ENCODE measurements at places on chromosomes 5 and 9.

- no peak overlapping the region for H3K27ac ChIP-seq
- no peak overlapping the region for H3K4me3 ChIP-seq
- DNase-seq: no peak
- no peaks in the 10 kb centered on the region for H3K27me3 ChIP-seq
- H3K36me3 ChIP-seq: no peaks in the 10 kb centered on the region
- H3K4me1 ChIP-seq: no peaks in the 10 kb centered on the region
Observed at GRCh38 chr5:156871212-156871611, 21.1 kb downstream of the PPP1R2B start.

- no peaks in the 10 kb centered on the region for H3K27me3 ChIP-seq
- no peaks in the 10 kb centered on the region for H3K36me3 ChIP-seq
- DNase-seq: no peak
- no peak overlapping the region for H3K27ac ChIP-seq
- H3K4me3 ChIP-seq: peak overlapping the region; percentile 84
Observed at GRCh38 chr9:112485574-112485973, 1.1 kb upstream of the KIAA1958 start.

GRCh38 chr9:35774907-35775635 lies 16.3 kb upstream of the NPR2 start:
- H3K4me1 ChIP-seq: peaks cover 20% of the 10 kb centered on the region
- no peaks in the 10 kb centered on the region for H3K27me3 ChIP-seq
- no peaks in the 10 kb centered on the region for H3K36me3 ChIP-seq
- no peak overlapping the region for H3K27ac ChIP-seq

DNA sequence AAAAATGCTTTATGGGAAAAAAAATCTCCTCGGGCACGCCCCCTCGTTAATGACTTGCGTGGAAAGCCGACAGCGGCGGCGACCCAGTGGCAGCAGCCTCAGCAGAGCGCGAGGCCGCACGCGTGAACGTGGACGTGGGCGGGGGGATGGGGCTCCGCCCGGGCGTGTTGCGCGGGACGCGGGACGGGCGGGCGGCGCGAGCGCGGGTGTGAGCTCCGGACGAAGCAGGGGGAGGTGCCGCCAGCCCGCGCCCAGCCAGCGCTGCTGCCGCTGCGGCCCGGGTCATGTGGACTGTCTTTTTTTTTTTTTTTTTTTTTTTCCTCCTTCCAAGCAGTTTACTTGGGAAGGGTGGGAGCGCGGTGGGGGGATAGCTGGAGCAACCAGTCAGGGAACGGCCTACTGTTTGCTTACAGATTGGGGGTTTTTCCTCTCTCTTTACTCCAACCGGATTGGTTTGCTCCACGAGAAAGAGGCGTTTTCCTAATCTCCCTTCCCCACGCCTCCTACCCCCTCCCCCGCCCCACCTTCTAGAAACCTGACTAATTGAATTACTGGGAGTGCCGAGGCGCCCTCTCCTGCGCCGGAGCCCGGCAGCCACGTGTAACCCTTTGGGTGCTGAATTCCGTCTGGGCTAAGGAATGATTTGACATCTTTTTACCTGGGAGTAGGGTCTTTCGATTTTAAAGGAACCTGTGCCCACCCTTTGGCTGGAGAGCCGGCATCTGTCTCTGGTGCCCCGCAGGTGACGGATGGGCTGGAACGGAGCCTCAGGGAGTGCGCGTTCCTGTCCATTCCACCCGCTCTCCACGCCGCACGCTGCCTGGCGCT lies 1.7 kb upstream of the EFNA5 start:
- peak overlapping the region; percentile 68 for H3K27ac ChIP-seq
- peak; percentile 93 for DNase-seq
- peaks cover 50% of the 10 kb centered on the region for H3K4me1 ChIP-seq
- no peaks in the 10 kb centered on the region for H3K36me3 ChIP-seq

DNA sequence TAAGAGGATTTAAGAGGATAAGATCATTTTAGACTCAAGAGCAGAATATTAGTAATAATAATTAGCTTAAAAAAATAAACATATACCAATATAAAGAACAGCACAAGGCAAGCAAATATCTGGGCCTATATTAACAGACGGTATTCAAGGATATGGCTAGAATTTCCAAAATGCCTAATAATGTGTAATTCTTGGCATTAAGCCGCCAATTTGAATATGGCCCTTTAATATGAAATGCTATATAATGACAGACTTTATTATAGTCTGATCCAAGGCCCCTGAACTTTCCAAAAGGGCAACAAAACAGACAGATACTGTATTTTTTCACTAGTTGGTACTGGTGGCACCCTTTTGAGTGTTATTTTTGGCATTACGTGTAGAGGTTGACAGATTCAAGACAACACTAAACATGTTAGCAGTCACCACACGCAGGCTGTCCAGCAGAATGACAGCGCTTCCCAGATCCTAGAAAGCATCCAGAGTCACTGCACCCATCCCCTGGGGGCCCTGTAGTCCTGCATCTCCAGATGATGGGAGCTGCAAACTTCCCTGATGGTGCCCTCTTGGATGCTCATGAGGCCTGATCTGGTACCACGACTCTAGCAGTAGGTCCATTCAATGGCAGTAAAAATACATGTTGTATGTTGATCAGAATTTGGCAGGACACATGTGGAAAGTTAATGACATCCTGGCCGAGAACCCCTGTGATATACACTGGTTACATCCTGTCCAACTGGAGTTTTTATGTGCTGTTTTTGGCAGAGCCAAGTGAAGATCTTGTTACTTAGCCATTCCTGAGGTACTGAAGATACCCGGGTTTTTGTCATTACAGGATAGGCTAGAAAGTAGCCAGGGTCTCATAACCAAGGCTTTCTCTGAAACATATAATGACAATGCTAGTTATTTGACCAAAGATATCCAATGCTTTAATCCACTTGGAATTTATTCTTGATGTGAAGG lies 1.7 kb upstream of the ABL1 start:
- DNase-seq: no peak
- H3K4me1 ChIP-seq: peaks cover 7% of the 10 kb centered on the region
- H3K27me3 ChIP-seq: no peaks in the 10 kb centered on the region
- H3K27ac ChIP-seq: peak overlapping the region; percentile 86

DNA sequence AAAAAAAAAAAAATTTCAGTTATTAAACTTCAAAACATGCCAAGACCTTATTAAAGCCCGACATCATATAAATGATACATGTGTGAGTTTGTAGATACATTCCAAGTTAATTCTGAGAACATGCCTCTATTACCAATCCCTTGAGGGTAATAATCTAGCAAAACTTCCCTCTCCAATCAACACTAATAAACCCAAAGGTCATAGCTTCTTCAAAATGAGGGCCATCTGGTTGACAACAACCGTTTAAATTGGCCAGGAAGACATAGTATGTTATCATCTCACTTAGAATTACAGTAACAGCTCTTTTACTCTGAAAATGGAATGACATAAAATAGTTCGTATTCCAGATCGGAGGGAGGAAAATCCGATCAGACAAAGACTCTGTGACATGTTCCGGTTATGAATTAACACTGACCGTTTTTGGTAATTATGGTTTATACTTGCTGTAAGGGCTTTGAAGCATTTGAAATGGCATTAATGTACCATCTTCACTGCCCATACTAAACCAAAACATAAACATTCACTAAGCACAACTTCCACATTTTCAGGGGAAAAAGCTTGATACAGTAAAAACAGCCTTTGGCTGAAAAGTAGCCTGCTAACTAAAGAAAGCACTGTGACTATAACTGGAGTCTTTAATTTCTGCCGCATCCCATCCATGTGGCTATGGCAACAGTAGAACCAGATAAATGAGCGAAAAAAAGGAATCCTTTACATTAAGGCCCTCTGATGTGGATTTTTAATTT lies 50.3 kb downstream of the ANKH start:
- H3K27ac ChIP-seq: no peak overlapping the region
- H3K4me3 ChIP-seq: no peak overlapping the region
- H3K27me3 ChIP-seq: no peaks in the 10 kb centered on the region
- DNase-seq: no peak
- no peaks in the 10 kb centered on the region for H3K36me3 ChIP-seq
- H3K4me1 ChIP-seq: no peaks in the 10 kb centered on the region

GRCh38 chr5:154111214-154111613 lies 72.4 kb downstream of the MFAP3 start:
- H3K36me3 ChIP-seq: no peaks in the 10 kb centered on the region
- H3K4me3 ChIP-seq: no peak overlapping the region
- no peak for DNase-seq
- no peaks in the 10 kb centered on the region for H3K27me3 ChIP-seq
- H3K4me1 ChIP-seq: no peaks in the 10 kb centered on the region
- no peak overlapping the region for H3K27ac ChIP-seq

GRCh38 chr5:163770625-163771024 lies 265.2 kb downstream of the MAT2B start:
- H3K4me3 ChIP-seq: no peak overlapping the region
- H3K27ac ChIP-seq: no peak overlapping the region
- no peaks in the 10 kb centered on the region for H3K27me3 ChIP-seq
- no peak for DNase-seq

GRCh38 chr5:135039271-135040033 lies 5.4 kb upstream of the PITX1 start:
- H3K4me3 ChIP-seq: peak overlapping the region; percentile 22
- H3K36me3 ChIP-seq: no peaks in the 10 kb centered on the region
- peaks cover 28% of the 10 kb centered on the region for H3K4me1 ChIP-seq
- no peak for DNase-seq
- H3K27ac ChIP-seq: no peak overlapping the region

DNA sequence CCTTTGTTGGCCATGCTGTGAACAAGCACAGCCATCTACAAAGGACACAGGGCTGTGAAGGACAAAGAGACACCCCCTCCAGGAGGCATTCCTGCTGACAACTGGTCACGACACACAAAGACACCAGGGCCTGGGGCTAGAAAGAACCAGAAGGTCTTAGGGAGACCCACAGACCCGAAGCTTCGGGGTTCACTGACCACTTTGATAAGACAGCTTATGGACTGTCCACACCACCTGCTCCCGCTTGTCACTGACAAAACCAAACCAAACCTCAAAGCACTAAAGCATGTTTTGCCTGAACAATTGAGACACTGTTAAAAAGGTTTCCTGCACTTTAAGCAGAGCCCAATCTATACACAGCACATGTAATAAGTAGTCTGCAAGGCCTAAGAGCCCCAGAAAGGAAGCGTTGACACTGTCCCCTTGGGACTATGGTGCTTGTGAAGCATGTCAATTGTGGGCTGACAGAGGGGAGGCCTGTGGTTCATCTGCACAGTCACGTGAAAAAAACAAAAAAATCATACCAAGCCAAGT lies 185.0 kb downstream of the GAPVD1 start:
- no peak overlapping the region for H3K27ac ChIP-seq
- H3K27me3 ChIP-seq: no peaks in the 10 kb centered on the region
- H3K36me3 ChIP-seq: no peaks in the 10 kb centered on the region
- H3K4me3 ChIP-seq: no peak overlapping the region

- H3K4me1 ChIP-seq: peaks cover 9% of the 10 kb centered on the region
- no peak overlapping the region for H3K4me3 ChIP-seq
- no peaks in the 10 kb centered on the region for H3K27me3 ChIP-seq
- H3K36me3 ChIP-seq: no peaks in the 10 kb centered on the region
- DNase-seq: no peak
- H3K27ac ChIP-seq: no peak overlapping the region
Observed at GRCh38 chr9:15137089-15137488, 169.9 kb downstream of the TTC39B start.

- no peak overlapping the region for H3K4me3 ChIP-seq
- peaks cover 22% of the 10 kb centered on the region for H3K4me1 ChIP-seq
- DNase-seq: peak; percentile 84
- no peaks in the 10 kb centered on the region for H3K36me3 ChIP-seq
Observed at GRCh38 chr9:136100700-136101614, 5.9 kb upstream of the NACC2 start.

DNA sequence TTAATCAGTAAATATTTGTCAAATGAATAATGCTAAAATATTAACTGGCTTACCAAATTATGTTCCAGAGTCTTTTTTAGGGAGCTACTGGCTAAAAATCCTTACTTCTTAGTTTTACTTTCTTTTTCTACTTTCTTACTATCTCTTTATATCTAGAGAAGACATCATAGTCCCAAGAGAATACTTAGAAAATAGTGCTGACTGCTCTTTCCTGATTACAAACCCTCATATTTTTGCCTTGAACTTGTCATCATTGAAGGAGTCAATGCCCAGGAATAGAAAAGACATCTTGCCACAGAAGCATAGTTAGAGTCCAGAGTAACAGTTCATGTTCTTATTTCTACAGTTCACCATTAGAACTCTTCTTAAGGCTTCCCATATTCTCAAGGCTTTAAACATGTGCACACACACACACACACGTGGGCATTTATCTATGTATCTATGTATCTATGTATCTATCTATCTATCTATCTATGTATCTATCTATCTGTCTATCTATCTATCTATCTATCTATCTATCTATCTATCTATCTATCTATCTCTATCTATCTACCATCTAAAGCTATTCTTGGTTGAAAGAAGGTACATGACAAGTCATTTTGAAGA lies 654.3 kb downstream of the ANXA1 start:
- H3K36me3 ChIP-seq: no peaks in the 10 kb centered on the region
- no peak overlapping the region for H3K27ac ChIP-seq
- H3K4me3 ChIP-seq: no peak overlapping the region
- DNase-seq: no peak
- H3K27me3 ChIP-seq: no peaks in the 10 kb centered on the region
